ENCODE measurements at places on chromosomes 13 and 19.
A peak's percentile ranks its signal among the peaks of the same experiment; 100 is the strongest.

DNA sequence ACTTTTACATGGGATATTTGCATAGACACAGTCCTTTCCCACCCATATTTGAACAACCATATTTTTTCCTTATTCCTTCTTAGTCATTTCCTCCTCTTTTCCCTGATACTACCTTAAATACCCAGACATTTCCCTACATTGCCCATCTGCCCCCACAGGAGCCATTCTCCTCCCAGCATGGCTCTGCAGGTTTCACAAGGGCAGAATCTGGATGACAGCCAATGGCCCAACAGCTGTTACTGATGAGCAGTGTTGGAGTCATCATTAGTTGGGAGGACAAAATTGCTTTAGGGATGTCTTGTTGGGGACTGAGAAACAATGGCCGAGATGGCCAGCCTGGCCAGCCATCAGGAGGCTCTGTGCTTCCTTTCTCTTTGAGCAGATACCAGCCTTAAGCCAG, 209.5 kb downstream of the KLF5 start:
- H3K4me1 ChIP-seq: no peaks in the 10 kb centered on the region
- no peak overlapping the region for H3K27ac ChIP-seq
- no peaks in the 10 kb centered on the region for H3K36me3 ChIP-seq
- no peaks in the 10 kb centered on the region for H3K27me3 ChIP-seq
- H3K4me3 ChIP-seq: no peak overlapping the region

DNA sequence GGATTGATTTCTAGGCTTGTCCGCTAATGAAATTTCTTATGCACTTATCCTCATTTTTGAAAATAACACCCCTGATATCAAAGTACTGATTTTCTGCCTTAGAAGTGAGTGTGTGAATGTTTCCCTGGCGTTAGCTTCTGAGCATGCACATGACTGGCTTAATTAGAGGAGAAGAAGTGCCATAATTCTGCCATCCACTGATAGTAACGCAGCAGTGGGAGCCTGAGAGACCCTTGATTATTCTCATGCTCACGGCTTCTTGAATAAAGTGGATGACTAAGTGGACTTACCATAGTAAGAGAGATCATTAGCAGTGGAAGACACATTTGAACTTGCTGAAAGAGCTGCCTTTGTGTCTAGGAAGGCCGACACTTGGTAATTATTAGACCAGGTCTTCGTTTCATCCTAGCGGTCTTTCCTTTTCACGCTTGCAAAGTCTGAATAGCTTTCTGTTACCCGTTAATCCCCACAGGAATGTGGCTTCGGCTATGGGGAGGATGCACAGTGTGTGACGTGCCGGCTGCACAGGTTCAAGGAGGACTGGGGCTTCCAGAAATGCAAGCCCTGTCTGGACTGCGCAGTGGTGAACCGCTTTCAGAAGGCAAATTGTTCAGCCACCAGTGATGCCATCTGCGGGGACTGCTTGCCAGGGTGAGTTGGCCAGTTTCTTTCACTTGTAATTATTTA, 45.3 kb downstream of the TNFRSF19 start:
- no peak for DNase-seq
- H3K4me3 ChIP-seq: no peak overlapping the region
- H3K36me3 ChIP-seq: peaks cover 4% of the 10 kb centered on the region
- no peak overlapping the region for H3K27ac ChIP-seq
- peaks cover 2% of the 10 kb centered on the region for H3K4me1 ChIP-seq

DNA sequence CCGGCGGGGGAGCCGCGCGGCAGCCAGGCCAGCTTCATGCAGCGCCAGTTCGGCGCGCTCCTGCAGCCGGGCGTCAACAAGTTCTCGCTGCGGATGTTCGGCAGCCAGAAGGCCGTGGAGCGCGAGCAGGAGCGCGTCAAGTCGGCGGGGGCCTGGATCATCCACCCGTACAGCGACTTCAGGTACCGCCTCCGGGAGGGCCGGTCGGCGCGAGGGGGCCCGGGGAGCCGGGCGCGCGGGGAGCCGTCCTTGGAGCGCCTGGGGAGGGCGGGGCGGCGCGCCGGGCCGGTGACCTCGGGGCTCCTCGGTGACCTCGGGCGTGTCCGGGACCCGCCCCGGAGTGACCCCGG, 690 bp downstream of the HCN2 start:
- no peak overlapping the region for H3K27ac ChIP-seq
- DNase-seq: no peak
- peak overlapping the region; percentile 44 for H3K4me3 ChIP-seq
- no peaks in the 10 kb centered on the region for H3K4me1 ChIP-seq
- no peaks in the 10 kb centered on the region for H3K36me3 ChIP-seq

- DNase-seq: no peak
- H3K36me3 ChIP-seq: peaks cover 15% of the 10 kb centered on the region
- H3K27me3 ChIP-seq: no peaks in the 10 kb centered on the region
- H3K4me3 ChIP-seq: no peak overlapping the region
- no peak overlapping the region for H3K27ac ChIP-seq
These were observed 156.2 kb downstream of the PCCA start for GRCh38 chr13:100245104-100245503.

- H3K27ac ChIP-seq: no peak overlapping the region
- H3K4me3 ChIP-seq: no peak overlapping the region
- DNase-seq: no peak
- H3K4me1 ChIP-seq: no peaks in the 10 kb centered on the region
- H3K27me3 ChIP-seq: no peaks in the 10 kb centered on the region
These were observed 36.3 kb upstream of the PSG9 start for GRCh38 chr19:43305642-43306041.

DNA sequence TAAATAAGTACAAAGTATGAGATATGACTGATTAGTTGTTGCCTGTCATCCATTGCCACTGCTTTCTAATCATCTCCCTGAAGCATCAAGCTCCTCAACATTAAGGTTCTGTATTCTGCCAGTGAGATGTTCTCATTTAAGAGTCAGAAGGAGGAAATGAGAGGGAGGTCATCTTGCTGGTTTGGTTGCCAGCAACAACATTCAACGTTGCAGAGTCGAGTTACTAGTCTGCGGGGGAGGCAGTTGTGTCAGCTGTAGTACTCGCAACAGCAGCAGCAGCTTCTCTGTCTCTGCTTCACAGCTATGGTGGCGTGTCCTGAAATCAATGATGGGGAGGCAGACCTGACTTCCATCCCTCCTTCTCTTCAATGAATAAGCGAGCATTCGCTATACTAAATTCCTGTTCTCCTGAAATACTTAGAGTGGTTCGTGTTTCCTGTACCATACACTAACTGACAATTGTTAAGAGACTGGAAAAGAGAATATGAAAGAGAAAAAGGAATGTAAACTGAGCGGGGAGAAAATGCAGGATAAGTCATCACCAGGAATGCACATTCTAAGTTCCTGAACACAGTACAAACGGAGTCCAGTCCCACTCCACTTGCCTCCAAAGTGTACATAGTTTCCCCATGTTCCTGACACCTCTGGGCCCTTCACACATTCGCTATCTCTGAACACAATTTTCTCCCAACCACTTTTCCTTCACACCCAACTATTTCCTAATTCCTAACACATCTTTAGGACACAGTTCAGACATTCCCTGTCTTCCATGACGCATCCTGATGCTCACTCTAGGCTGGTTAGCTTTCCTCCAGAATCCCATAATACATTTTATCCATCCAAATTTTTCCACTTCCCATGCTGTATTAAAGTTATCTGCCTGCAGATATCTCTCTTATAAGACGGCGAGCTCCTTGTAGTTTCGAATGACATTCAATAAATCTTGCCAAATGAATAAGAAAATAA, 263.0 kb downstream of the KLF12 start:
- H3K4me1 ChIP-seq: no peaks in the 10 kb centered on the region
- H3K36me3 ChIP-seq: no peaks in the 10 kb centered on the region
- H3K27ac ChIP-seq: no peak overlapping the region
- no peaks in the 10 kb centered on the region for H3K27me3 ChIP-seq
- H3K4me3 ChIP-seq: no peak overlapping the region

GRCh38 chr13:112702986-112703379, 13.1 kb downstream of the ATP11A start:
- H3K27me3 ChIP-seq: no peaks in the 10 kb centered on the region
- peaks cover 17% of the 10 kb centered on the region for H3K4me1 ChIP-seq
- H3K36me3 ChIP-seq: peaks cover 3% of the 10 kb centered on the region
- H3K4me3 ChIP-seq: peak overlapping the region; percentile 12

DNA sequence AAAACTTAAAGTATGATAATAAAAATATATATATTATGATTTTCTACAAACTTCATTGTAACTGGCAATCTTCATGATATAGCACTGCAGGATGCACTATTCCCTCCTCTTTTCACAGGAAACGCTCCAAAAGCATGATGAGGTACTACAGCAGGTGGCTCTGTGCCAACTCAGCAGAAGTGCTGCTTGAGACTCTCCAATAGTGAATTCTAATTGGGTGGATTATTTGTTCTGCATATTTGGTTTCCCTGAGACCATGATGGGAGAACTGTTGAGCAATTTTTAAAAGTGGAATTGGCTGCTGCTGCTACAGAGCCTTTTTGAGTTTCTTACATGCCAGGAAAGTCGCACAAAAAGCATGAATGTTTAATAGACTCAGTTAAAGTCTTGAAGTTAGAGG, 1782.4 kb upstream of the PCDH20 start:
- H3K27me3 ChIP-seq: no peaks in the 10 kb centered on the region
- DNase-seq: no peak
- no peaks in the 10 kb centered on the region for H3K4me1 ChIP-seq
- H3K36me3 ChIP-seq: no peaks in the 10 kb centered on the region
- H3K4me3 ChIP-seq: no peak overlapping the region

DNA sequence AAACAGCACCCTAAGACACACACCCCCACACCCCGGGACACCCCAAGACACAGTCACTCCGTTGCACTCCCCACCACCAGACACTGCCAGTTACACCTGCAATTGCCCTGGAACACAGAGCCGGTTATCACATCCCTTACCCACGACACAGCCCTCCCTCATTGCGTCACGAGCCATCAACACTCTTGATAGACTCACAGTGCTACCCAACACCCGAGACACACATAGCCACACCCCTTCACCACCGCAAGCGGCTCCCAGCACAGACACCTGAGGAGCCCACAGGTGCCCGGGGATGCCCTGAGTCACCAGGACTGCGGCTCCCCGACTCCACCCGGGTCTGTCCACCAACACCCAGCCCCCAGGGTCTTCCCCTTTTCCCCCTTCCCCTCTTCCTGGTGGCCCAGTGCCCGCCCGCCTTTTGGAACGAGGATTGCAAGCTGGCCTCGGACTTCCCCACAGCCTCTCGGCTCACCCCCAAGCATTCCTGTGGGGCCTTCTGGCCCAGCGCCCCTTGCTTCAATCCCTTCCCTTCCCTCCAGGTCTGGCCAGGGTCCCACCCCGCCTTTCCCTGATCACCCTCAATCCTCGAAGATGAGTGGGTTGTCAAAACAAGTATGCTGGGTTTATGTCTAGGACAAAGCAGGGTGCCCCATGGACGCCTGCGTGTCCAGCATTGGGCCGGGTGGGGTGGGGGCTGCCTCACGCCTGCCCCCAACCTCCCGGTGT, 1.7 kb upstream of the PTGER1 start:
- H3K4me1 ChIP-seq: no peaks in the 10 kb centered on the region
- no peaks in the 10 kb centered on the region for H3K27me3 ChIP-seq
- no peak overlapping the region for H3K4me3 ChIP-seq
- no peak for DNase-seq

GRCh38 chr19:38792250-38793111, 3.5 kb downstream of the LGALS7B start:
- no peaks in the 10 kb centered on the region for H3K27me3 ChIP-seq
- 0 out of 2 replicates have a peak, but pooled peaks cover 3% of the 10 kb centered on the region for H3K4me1 ChIP-seq
- no peaks in the 10 kb centered on the region for H3K36me3 ChIP-seq

- no peaks in the 10 kb centered on the region for H3K36me3 ChIP-seq
- no peaks in the 10 kb centered on the region for H3K4me1 ChIP-seq
- no peak overlapping the region for H3K4me3 ChIP-seq
- no peak for DNase-seq
- no peak overlapping the region for H3K27ac ChIP-seq
These were observed 51.1 kb downstream of the CRYL1 start for GRCh38 chr13:20474515-20474914.

GRCh38 chr13:76929320-76929719, 19.0 kb upstream of the ACOD1 start:
- H3K27me3 ChIP-seq: no peaks in the 10 kb centered on the region
- no peak overlapping the region for H3K27ac ChIP-seq
- DNase-seq: no peak
- no peaks in the 10 kb centered on the region for H3K4me1 ChIP-seq
- no peak overlapping the region for H3K4me3 ChIP-seq

- no peaks in the 10 kb centered on the region for H3K4me1 ChIP-seq
- no peaks in the 10 kb centered on the region for H3K27me3 ChIP-seq
- no peak overlapping the region for H3K27ac ChIP-seq
- DNase-seq: no peak
- peaks cover 4% of the 10 kb centered on the region for H3K36me3 ChIP-seq
These were observed 2.1 kb downstream of the RNF126 start for GRCh38 chr19:660793-661426.

DNA sequence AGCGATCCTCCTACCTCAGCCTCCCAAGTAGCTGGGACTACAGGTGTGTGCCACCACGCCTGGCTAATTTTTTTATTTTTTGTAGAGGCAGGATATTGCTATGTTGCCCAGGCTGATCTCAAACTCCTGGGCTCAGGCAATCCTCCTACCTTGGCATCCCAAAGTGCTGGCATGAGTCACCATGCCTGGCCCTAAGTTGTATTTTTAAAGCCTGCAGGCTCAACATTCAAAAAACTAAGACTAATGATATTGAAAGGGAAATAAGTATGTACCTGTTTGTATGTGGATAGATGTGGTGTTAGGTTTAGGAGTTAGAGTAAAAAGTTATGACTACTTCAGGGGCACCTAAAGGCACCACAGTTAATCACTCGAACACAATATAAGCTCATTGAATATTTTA, 5.4 kb upstream of the IPO5 start:
- peaks cover 4% of the 10 kb centered on the region for H3K36me3 ChIP-seq
- no peak for DNase-seq
- H3K4me1 ChIP-seq: no peaks in the 10 kb centered on the region
- no peak overlapping the region for H3K27ac ChIP-seq
- H3K27me3 ChIP-seq: no peaks in the 10 kb centered on the region
- H3K4me3 ChIP-seq: no peak overlapping the region

DNA sequence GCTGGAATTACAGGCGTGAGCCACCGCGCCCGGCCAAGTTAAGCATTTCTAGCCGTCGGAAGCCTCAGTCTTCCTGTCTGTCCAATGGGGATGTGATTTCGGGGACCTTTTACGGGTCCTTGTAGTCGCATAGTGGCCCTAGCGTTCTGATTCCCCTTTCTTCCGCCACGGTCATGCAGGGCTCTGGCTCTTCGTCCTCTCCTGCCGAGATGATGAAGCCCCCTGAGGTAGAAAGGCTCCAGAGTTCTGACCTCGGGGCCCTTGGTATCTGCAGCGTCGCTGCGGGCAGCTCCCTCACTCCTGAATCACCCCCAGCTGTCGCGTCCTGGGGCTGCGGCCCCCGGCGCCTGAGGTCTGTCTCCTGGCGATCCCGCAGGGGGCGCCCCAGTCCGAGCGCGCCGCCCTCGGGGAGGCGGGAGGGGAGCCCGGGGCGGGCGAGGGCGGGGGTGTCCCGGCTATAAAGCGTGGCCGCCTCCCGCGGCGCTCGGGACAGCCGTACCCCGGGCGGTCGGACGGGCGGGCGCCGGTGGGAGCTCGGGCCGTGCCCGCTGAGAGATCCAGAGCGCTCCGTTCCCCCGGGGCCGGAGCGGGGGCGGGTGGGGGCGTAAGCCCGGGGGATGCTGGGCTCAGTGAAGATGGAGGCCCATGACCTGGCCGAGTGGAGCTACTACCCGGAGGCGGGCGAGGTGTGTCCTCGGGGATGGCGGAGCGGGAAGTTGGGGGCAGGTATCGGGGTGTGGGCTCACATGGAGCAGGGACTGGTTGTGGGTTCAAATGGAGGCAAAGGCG, at the start of gene FOXA3:
TSS of gene FOXA3 (plus strand) at position 487 of the 789 bp plus-strand sequence. CDS start at position 618, 131 bp downstream.
- peak within 1 kb of the TSS; percentile 97 for H3K4me3 ChIP-seq
- peaks cover 5% of the 10 kb centered on the region for H3K4me1 ChIP-seq
- no peak within 1 kb of the TSS for H3K27ac ChIP-seq
- no peaks in the 10 kb centered on the region for H3K27me3 ChIP-seq
- peak; percentile 83 for DNase-seq
- peaks cover 11% of the 10 kb centered on the region for H3K36me3 ChIP-seq
